ENCODE measurements at places on chromosomes 1 and 21.

DNA sequence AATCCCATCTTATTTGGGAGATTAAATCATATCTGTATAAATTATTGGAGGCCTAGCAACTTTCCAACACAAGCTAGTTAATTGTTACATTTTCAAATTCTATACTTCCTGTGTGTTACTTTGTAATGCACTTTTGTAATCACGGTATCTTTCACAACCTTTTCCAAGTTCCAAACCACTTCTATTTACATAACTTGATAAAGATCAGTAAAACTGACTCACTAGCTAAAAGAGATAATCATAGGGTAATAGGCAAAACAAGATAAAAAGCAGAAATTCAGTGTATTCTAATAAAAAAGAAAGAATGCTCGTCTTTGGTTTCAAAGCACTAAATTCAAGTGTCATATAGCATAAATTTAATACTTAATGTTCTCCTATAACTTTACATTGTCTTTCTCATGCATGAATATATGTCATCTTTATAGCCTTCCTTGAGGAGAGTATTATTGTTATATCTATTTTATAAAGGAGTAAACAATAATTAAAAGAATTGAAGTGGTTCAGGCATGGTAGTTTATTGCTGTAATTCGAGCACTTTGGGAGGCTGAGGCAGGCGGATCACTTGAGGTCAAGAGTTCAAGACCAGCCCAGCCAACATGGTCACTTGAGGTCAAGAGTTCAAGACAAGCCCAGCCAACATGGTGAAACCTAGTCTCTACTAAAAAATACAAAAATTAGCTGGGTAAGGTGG, 66.4 kb downstream of the RGS13 start:
- DNase-seq, result no peak

- DNase-seq, result no peak
Measured at GRCh38 chr1:79044974-79045650, 38.6 kb upstream of the ADGRL4 start.

GRCh38 chr21:32089766-32090165, 189.1 kb downstream of the MIS18A start:
- DNase-seq, result no peak

GRCh38 chr1:61322769-61323168, 240.4 kb downstream of the NFIA start:
- DNase-seq, result peak; percentile 83

DNA sequence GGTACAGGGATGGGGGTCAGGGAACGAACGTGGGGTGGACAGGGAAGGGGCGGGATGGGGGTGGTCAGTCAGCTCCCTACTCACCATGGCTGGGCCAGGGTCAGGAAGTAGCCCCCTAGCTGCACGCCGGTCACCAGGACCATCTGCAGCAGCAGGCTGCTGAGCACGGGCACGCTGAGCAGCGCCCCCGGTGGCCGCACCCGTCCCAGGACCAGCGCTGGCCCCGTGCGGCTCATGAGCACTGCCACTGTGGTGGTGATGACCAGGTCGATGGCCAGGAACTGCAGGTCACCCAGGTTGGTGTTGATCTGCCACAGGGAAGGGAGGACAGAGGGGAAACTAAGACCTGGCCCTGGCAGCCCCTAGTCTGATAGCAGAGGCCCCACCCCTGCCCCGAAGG, 6.5 kb upstream of the MFAP2 start:
- DNase-seq, result no peak

GRCh38 chr1:210527091-210527490, 198.4 kb downstream of the HHAT start:
- DNase-seq, result no peak

DNA sequence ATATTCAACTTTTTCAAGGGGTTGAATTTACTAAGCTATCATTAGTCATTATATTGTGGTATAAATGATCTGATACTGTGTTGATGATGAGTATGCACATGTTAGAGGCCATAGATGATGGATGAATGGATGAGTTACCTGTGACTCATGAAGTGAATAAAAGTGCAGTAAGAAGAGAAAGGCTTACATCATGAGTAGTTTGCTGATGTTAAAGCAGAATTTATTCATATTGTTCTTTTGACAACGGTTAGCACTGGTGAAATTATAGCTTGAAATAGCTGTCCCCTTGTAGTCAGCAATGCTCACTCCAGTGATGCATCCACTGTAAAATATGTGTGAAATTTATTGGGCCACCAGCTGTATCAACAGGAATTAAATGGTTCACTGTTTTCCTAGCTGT, 541.0 kb upstream of the ZRANB2 start:
- no peak for DNase-seq

DNA sequence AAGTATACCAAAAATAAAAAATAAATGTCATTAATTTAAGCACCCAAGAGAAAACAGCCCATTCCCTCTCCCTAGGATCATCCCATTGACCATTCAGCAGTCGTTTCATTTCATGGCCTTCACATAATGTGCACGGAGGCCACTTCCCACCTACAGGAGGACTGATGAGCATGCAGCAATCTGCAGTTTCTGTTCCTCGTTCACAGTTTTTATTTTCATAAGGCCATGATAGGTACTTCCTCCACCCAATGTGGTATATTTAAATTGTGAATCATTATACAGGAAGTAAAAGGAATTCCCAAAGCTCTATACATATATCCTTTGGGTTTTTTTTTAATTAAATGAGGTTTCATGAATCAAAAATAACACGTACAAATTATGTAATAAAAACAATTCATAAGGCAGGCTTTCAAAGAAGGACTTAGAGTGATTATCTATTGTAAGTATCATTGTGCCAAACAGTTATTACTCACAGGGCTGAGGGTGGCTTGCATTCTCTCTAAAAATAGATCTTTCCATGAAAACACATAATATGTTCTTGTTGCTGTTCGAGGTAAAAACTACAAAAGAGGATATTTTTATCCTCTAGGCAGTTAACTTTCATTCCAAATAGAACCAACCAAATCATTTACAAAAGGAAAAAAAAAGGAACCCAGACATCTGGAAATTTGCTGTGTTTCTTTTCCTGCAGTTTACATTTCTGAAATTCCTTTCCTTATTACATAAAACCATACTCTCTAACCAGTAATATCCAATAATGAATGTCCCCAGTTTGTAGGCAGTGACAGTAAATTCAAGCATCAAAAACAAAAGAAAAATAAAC, 27.5 kb upstream of the SLC44A3 start:
- no peak for DNase-seq

GRCh38 chr1:228079013-228079412, 3.5 kb upstream of the ARF1 start:
- DNase-seq, result no peak

DNA sequence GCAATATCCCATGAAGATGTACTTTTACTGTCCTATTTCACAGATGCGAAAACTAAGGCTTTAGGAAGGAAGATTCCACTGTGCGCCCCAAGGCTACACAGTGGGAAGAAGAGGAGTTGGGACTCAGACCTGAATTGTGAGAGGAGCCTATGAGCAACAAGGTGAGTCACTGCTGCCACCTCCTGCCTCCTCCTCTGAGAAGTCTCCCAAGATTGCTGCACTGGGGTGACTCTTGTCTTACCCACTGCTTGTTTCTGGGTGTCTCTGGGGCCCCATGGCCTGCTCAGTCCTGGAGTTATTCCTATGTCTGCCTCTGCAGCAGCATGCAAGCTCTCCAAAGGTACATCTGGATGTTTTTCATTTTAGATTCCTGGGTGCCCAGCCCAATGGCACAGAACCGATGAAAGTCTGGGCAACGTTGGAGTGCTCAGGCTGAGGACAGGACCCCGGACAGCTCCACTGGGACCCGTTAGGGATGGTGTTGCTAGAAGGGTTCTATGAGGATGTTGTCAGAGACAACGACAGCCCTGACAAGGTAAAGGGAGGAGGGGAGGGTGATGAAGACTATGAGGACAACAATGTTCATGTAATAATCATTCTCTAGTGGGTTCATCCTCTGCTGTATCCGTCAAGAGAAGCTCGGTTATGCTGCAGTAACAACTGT, 11.0 kb upstream of the C1QA start:
- DNase-seq, result no peak

DNA sequence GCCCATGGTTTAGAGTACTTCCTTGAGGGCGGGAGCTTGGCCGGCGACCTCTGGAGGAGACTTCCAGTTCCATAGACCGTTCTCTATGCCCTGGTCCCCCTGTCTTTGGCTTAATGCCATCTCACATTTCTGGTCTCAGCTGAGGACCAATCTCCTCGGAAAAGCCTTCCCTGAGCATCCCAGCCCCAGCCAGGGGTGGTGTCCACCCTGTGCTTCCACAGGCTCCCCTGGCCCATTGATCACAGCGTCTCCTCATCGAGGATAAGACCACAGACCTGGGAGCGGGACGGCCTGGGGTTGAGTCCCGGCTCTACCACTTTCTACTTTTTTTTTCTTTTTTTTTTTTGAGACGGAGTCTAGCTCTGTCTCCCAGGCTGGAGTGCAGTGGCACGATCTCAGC, 14.5 kb downstream of the WNT4 start:
- DNase-seq, result no peak

GRCh38 chr21:46356494-46357334, 32.8 kb downstream of the PCNT start:
- no peak for DNase-seq

- no peak for DNase-seq
Measured at GRCh38 chr1:3788756-3789420, 7.4 kb downstream of the LRRC47 start.

- peak; percentile 12 for DNase-seq
Measured at GRCh38 chr1:169574336-169574735, 11.9 kb downstream of the F5 start.

DNA sequence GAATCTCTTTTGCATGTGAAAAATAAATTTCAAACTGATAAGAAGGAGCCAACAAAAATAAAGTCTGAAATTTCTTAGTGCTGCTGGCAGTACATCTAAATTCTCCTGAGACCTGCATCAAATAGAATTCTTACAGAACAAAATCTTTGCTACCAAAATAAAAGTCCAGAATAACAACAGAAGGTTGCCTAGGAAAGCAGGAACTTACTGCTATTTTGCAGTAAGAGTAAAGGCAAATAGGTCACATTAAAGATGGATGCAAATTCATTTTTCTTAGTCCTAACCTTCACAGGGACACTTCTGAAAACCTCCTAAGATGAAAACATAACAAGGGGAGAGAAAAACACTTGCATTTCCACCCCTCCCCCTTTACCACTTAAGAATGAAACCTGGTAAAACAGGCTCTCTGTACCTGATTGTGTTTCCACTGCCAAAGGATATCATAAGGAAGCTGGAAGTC, 59.0 kb downstream of the RUSC1 start:
- no peak for DNase-seq

- DNase-seq, result peak; percentile 82
Measured at GRCh38 chr21:44681861-44682579, at the start of gene KRTAP12-1. KRTAP12-1 (minus strand) TSS chr21:44682163; CDS start chr21:44682123, 40 bp downstream.

- no peak for DNase-seq
Measured at GRCh38 chr1:164805399-164805798, 246.4 kb downstream of the PBX1 start.

DNA sequence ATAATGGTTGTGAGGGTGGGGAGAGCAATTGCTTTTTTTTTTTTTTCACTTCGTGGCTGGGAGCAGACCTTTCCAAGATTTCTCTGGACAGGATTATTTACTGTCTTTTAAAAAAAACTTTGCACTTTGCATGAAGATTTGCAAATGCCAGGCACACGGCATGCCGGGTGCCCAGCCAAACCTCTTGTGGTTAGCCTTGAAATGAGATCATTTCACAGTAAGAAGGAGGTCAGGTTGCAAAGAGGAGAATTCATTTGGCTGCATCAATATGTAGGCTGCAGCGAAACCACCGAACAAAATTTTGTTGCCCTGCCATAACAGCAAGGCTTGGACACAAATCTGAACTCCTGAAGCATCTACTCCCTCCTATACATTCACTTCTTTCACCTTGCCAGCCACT, 36.5 kb upstream of the KCND3 start:
- no peak for DNase-seq

- DNase-seq, result no peak
Measured at GRCh38 chr1:14403961-14404645, 194.4 kb upstream of the KAZN start.

GRCh38 chr1:234559152-234559901, 50.7 kb downstream of the IRF2BP2 start:
- no peak for DNase-seq

DNA sequence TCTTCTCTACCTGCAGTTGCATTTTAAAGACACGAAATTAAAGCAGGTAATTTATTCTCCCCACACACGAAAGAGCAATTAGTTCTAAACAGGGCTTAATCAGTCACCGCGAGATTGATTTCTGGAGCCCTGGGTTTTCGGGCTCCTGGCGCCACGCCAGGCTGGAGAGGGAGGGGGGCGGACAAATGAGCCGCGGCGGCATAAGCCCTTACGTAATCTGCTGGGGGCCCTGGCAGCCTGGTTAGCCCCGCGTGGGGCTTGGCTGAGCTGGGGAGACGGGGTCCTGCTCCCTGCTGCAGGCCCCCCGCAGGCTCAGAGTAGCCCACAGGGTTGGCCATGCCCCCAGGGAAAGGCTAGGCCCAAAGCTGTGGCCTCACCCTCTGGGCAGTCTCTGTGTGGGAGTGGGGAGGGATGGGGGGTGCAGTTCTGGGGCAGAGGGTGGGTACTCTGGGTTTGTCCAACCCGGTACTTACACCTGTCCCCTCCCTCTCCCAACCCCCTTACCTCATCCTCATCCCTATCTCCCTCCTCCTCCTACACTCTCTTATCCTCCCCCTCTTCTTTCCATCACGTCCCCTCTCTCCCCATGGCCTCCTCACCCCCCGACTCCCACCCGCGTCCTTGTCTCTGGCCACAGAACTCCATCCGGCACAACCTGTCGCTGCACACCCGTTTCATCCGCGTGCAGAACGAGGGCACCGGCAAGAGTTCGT, 19.9 kb downstream of the FOXO6 start:
- peak; percentile 97 for DNase-seq

DNA sequence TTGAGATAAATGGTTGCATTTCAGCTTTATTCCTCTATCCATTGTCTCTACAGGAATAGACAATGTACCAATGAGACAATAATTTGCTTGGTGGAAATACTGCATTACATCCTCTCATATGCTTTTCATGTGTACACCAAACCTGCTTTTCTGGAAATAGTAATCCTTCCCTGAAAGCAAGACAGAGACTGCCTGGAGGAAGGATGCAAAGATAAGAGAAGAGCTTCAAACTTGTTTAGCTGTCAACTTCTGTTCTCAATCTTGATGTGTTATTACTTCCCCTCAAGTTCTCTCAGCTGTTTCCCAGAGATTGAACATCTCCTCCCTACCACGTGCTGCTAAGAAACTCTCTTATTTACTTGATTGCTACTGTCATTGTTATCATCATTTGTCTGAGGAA, 1125.4 kb upstream of the TMPRSS15 start:
- DNase-seq, result no peak

DNA sequence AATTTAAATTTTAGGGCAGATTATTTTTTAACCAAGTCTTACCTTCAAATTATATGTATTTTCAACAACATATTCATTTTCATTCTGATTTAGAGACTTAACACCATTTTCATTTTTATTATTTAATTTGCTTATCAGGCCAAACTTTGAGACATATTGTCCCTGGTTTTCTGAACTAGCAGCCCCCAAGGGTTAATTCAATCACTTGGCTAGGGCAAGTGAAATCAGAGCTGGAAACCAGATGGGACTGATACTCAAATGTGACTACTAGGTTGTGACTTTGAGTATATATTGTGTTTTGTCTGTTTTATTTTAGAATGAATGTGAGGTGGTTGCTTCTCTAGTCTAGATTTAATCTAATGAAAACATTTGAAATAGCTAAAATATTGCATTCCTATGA, 198.9 kb upstream of the PTGFR start:
- no peak for DNase-seq

All from NCI-H2081 (cell line).